ENCODE measurements at places on chromosomes 12 and 14.

DNA sequence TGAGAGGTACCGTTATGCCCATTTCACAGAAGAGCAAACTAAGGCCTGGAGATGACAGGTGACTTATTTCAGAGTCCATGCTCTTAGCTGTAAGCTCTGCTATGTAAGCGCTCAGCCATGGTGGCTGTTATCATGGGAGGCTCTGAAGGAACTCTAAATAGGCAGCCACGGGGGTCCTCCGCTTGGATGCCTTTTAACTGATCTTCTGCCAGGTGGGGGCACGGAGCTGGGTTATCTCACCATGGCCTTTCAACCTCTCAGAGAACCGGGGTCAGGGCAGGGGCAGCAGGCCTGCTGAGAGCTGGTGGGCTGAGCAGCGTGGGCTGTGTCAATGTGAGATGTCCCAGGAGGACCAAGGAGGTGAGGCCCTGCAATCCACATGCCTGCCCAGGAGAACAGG lies 49.7 kb upstream of the RBM19 start:
- no peak for DNase-seq

- no peak for DNase-seq
Observed at GRCh38 chr12:124681779-124682391, 114.5 kb upstream of the NCOR2 start.

DNA sequence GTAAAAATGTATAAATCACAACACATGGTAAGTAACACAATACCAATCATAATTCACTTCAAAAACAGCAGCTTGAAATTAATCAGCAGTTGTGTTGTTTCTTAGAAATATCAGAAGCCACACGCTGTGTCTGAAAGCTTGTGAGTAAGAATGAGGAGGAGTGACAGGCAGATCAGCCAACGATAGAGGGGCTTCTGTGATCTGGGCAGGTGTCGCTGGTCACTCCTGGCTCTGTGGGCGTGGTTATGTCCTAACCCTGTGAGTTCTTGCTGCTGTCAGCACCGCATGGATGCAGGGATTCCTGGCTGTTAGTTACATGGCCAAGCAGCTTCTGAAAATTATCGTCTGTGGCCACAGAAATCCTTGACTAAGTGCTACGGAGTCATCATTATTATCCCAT lies 123.4 kb downstream of the SLC25A47 start:
- no peak for DNase-seq

- DNase-seq: no peak
Observed at GRCh38 chr14:87971010-87971409, 22.0 kb downstream of the GALC start.

DNA sequence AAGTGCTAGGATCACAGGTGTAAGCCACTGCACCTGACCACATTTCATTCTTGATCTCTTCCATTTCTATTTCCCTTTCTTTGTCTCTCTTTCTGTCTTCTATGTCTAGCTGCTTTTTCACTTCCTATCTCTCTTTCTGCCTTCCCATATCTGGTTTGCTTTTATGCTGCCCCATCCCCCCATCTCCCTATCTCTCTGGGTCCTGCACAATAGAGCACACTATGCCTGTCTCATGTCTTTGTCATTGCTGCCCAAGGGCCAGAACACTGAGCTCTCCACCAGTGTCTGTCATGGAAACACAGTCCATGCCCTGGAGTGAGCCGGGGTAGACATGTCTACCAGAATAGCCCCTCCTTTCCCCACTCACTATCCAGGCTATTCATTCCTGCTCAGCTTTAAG lies 12.3 kb upstream of the RARG start:
- no peak for DNase-seq

GRCh38 chr14:79631276-79631675 lies 580.0 kb downstream of the DIO2 start:
- DNase-seq: no peak

GRCh38 chr14:32571995-32572866 lies 243.1 kb downstream of the AKAP6 start:
- no peak for DNase-seq

DNA sequence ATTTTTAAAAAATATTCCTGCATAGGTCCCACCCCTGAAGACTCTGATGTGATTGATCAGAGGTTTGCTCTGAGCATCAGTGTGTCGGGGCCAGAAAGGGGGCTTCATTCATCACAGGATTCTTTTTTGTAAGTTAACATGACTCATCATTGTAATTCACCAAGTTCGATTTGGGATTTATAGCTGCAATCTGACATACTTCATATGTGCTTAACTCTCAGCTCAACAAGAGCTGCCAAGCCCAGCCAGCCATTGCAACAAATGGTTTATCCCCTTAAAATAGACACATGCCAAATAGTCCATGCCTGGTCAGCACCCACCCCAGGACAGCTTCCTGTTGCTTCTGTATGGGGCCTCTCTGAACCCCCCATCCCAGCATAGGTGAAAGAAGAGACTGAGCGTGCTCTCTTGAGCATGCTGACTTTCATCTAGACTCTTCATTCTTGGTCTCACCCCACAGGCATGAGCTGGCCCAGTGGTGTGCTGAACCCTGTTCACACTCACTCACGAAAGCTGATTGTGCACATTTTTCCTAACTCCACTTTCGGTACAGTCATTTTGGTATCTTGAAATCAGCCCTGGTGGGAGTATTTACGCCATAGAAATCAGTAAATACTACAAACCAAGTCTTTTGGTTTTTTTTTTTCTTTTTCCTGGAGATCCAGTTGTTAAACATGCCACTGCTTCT lies 101.4 kb downstream of the STAB2 start:
- no peak for DNase-seq

- no peak for DNase-seq
Observed at GRCh38 chr12:123387508-123388176, 3.7 kb downstream of the KMT5A start.

GRCh38 chr14:103463149-103463548 lies 59.5 kb downstream of the CKB start:
- DNase-seq: no peak

DNA sequence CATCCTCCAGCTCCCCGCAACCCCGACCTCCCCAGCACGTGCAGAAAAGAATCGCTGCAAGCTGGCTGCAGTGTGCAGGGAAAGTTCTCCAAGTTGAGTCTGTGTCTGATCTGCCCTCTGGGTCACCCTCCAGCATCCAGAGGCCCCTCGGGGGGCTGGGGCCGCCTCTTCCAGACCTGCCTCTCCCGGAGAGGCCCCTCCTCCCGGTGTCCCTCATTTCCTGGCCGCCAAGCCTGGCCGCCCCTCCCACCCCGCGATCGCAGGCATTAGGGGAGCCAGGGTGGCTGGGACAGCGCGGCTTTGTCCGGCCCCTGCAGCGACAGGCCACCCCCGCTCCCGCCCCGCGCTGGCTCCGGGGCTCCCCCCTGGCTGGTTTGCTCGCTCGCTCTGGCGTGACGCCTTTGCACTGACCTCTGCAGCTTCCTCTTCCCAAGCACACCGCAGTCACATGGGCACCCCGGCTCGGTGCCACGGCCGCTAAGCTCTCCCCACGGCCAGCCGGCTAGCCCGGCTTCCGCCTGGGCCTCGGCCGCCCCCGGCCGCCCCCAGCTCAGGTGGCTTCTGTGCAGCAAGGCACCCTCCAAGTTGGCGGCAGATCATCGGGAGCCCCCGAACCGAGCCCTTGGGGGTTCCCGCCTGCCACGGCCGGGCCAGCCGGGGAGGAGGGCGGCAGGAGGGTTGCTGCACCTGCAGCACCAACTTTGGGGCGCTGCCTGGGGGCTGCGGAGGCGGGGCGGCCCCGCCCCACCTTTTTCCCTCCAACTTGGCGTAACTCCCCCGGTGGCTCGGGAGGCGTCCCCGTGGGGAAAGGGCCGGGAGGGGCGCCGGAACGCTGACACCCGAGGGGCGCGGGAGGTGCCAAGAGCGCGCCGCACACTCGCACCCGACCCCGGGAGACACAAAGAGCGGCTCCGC lies 43.7 kb downstream of the KDM2B start:
- DNase-seq: peak; percentile 15

DNA sequence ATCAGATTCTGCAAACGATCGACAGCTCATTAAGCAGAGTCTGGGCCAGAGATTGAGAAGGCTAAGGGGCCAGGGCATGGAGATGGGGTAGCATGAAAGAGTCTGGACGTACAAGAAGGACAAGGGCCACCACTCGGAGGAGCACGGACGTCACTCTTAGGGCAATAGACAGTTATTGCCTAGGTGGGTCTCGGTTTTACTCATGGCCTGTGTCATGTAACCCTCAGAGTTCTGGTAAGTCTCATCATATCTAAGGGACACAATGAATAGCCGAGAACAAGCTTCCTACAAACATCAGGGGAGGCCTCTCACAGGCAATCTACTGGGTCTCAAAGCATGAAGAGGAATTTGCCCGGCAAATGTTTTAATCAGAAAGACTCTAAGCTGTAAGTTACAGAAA lies 30.4 kb upstream of the ITPK1 start:
- no peak for DNase-seq

GRCh38 chr14:96783043-96783914 lies 13.9 kb upstream of the VRK1 start:
- no peak for DNase-seq

DNA sequence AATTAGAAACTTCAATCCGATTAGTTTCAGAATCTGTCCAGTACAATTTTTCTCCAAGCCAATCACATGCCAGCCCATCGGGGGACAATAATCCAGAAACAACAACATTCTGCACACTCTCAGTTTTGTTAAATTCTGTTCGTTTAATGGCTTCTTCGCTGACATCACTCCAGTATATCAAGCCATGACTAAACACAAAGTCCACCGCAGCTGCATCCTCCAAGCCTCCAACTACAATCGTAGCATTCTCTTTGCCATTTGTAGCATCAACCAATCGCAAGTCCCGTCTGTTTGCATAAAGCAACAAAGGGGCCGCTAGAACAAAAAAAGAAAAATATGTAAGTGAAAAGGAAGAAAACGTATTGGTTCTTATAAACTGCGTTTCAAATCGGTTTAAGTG lies 22.5 kb downstream of the LRP6 start:
- no peak for DNase-seq

- DNase-seq: no peak
Observed at GRCh38 chr12:52195065-52195730, 3.4 kb upstream of the KRT80 start.

DNA sequence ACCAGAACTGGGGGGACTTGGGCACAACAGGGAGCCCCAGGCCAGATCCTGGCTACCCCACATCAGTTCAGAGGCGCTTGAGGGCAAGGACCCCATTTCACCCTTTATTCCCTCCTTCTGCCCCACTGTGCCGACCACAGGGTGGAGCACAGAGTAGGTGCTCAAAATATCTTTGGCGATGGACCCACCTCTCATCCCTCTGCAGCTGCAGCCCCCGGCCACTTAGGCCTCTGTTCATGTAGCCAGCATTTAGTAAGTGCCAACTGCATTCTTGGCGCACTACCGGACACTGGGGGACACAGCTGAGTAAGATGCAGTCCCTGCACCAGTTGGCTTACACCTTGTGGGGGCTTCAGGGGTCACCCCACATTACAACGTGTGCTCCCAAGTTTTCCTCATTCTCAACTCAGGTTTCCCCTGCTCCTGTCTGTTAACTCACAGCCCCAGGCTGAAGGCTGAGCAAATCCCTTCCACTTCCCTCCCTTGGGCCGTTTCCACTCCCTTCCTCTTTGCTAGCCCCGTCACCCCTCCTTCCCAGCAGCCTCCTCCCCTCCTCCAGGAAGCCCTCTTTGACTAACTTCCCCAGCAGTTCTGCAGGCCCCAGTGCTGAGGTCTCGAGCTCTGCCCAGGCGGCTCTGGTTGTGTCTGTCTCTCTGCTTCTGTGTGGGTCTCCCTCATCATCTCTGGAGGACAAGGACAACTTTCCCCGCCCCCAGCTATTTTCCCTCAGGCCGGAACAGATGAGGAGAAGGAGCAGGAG lies 26.5 kb downstream of the KRT80 start:
- DNase-seq: no peak
